Nephron progenitor cell (in vitro differentiated cells): ENCODE measurements at places on chromosomes 16 and 17.

GRCh38 chr17:34710226-34710625 lies 130.8 kb downstream of the TMEM132E start:
- H3K27ac ChIP-seq = no peak overlapping the region
- no peaks in the 10 kb centered on the region for H3K4me1 ChIP-seq
- H3K36me3 ChIP-seq = no peaks in the 10 kb centered on the region
- peaks cover 60% of the 10 kb centered on the region for H3K27me3 ChIP-seq
- no peak for DNase-seq

GRCh38 chr16:67968400-67969253 lies at the start of gene SLC12A4:
SLC12A4 (minus strand) TSS chr16:67968637; CDS start chr16:67968553, 84 bp downstream.
- peak within 1 kb of the TSS; percentile 83 for H3K27ac ChIP-seq
- no peaks in the 10 kb centered on the region for H3K36me3 ChIP-seq
- DNase-seq = peak; percentile 89
- H3K4me3 ChIP-seq = peak within 1 kb of the TSS; percentile 98
- H3K27me3 ChIP-seq = peaks cover 15% of the 10 kb centered on the region

GRCh38 chr16:80656711-80657150 lies 115.9 kb downstream of the DYNLRB2 start:
- no peak overlapping the region for H3K27ac ChIP-seq
- no peaks in the 10 kb centered on the region for H3K36me3 ChIP-seq
- no peaks in the 10 kb centered on the region for H3K4me1 ChIP-seq
- DNase-seq = no peak
- no peak overlapping the region for H3K4me3 ChIP-seq

DNA sequence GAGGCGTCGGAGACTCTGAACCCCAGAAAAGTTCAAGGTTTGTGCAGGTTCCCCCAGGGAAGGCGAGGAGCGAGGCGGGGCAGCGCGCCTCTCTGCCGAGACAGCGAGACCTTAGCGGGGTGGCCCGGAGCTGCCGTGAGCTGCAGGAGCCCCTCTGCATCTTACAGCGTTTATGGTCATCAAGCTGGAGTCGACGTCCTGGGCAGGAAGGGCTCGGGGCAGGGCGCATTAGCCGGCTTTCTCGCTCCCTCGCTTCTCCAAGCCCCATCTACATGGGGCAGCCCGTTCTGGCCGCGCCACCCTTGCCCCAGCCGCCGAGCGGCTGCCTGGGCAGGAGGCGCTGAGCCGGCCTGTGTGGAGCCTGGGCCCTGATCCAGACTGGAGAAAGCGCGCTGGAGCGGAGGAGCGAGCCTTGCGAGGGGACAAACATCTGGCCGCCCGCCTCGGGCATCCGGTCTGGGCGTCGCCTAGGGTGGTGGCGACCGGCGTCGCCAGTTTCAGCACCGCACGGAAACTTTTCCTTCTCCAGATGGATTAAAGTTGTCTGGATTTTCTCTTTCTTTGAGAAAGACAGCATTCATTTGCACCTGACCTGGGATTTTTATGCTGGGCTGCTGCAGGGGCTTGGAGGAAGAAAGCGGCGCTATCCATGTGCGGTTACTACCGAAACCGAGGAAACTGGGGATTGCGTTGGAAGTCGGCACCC lies 750 bp downstream of the TMEM132E start:
- H3K4me1 ChIP-seq = peaks cover 19% of the 10 kb centered on the region
- H3K27me3 ChIP-seq = peaks cover 100% of the 10 kb centered on the region
- peak; percentile 55 for DNase-seq

- H3K36me3 ChIP-seq = peaks cover 14% of the 10 kb centered on the region
- no peak for DNase-seq
- H3K27ac ChIP-seq = no peak overlapping the region
- H3K27me3 ChIP-seq = peaks cover 52% of the 10 kb centered on the region
- H3K4me3 ChIP-seq = peak overlapping the region; percentile 77
- peaks cover 46% of the 10 kb centered on the region for H3K4me1 ChIP-seq
Measured at GRCh38 chr16:4115949-4116318, 308 bp downstream of the ADCY9 start.

GRCh38 chr16:31428279-31428597 lies at the start of gene COX6A2:
COX6A2 (minus strand) TSS chr16:31428360; CDS start chr16:31428325, 35 bp downstream.
- no peak within 1 kb of the TSS for H3K4me3 ChIP-seq
- H3K27me3 ChIP-seq = peaks cover 43% of the 10 kb centered on the region
- no peak for DNase-seq
- peaks cover 2% of the 10 kb centered on the region for H3K4me1 ChIP-seq

DNA sequence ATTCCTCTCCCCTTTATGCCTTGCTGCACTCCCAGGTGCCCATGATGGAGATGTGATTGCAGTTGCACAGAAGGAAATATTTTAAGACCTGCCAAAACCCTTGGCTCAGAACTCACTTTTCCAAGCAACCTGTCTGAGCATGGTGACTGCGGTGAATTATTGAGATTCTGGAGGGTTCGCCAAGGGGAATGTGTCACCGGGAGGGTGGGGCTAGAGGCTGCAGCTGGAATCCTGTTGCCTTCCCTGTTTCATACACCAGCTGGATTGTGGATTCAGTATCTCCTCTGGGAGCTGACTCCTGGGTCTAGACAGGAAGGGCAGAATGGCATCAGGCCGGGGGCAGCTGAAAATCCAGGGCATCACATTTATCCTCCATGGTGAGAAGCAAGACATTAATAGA lies 527.2 kb downstream of the TMEM114 start:
- no peak overlapping the region for H3K4me3 ChIP-seq
- H3K36me3 ChIP-seq = no peaks in the 10 kb centered on the region
- H3K27me3 ChIP-seq = peaks cover 7% of the 10 kb centered on the region
- H3K27ac ChIP-seq = no peak overlapping the region

DNA sequence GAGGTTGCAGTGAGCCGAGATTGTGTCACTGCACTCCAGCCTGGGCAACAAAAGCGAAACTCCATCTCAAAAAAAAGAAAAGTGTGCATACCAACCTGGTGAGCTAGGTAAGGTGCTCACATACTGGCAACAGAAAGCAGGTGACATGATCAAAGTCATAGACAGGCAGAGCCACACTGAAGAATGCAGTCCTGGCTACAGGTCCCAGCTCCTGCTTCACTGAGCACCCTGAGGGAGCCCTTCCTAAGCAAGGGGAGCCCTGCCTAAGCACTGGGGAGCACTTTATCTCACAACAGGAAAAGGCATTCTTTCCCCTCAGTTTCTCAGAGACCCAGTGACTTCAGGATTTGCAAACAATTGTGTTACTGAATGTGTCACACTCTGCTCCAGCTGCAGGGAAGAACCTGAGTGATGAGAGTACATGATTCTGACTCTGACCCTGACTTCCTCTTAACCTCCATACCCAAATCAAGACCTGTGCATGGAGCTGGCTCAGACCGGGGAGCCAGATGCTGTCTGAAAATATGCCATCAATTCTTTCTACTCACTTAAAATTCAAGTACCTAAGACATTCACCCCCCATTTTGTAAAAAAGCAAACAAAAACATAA lies 40.5 kb downstream of the ANKRD11 start:
- H3K4me1 ChIP-seq = peaks cover 52% of the 10 kb centered on the region
- peak overlapping the region; percentile 75 for H3K27ac ChIP-seq
- no peak overlapping the region for H3K4me3 ChIP-seq
- peaks cover 13% of the 10 kb centered on the region for H3K36me3 ChIP-seq
- no peaks in the 10 kb centered on the region for H3K27me3 ChIP-seq

DNA sequence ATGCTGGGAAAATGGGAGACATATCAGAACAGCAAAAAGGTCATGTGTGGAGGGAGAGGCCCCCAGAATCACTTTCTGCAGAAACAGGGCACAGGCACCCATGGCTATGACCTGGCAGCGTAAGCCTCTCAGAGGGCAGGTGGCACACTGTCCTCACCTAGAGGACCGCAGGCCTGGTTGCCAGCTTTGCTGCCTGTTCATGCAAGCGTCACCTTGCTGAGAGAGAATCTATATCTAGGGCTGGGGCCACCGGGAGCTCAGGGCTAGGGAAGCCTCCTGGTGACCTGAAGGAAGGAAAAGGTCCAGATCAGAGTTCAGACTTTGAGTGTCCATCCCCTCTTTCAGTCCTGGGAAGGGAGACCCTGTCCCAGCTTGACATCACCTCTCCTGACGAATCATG lies 78.7 kb downstream of the GOSR1 start:
- no peak for DNase-seq
- H3K27ac ChIP-seq = no peak overlapping the region
- H3K4me1 ChIP-seq = peaks cover 12% of the 10 kb centered on the region
- H3K4me3 ChIP-seq = no peak overlapping the region

- H3K4me3 ChIP-seq = no peak overlapping the region
- no peak for DNase-seq
- peaks cover 33% of the 10 kb centered on the region for H3K4me1 ChIP-seq
- H3K36me3 ChIP-seq = no peaks in the 10 kb centered on the region
Measured at GRCh38 chr17:79870540-79870939, 31.3 kb upstream of the CBX4 start.

- DNase-seq = no peak
- H3K27ac ChIP-seq = no peak overlapping the region
- no peaks in the 10 kb centered on the region for H3K27me3 ChIP-seq
Measured at GRCh38 chr17:27303734-27304133, 9.8 kb downstream of the WSB1 start.

- H3K27me3 ChIP-seq = peaks cover 53% of the 10 kb centered on the region
- peaks cover 37% of the 10 kb centered on the region for H3K4me1 ChIP-seq
Measured at GRCh38 chr17:43853546-43853945, 6.6 kb downstream of the CD300LG start.

- no peak overlapping the region for H3K27ac ChIP-seq
- no peak for DNase-seq
- H3K27me3 ChIP-seq = no peaks in the 10 kb centered on the region
- no peaks in the 10 kb centered on the region for H3K36me3 ChIP-seq
- H3K4me1 ChIP-seq = peaks cover 9% of the 10 kb centered on the region
Measured at GRCh38 chr16:62272035-62272434, 235.8 kb upstream of the CDH8 start.

DNA sequence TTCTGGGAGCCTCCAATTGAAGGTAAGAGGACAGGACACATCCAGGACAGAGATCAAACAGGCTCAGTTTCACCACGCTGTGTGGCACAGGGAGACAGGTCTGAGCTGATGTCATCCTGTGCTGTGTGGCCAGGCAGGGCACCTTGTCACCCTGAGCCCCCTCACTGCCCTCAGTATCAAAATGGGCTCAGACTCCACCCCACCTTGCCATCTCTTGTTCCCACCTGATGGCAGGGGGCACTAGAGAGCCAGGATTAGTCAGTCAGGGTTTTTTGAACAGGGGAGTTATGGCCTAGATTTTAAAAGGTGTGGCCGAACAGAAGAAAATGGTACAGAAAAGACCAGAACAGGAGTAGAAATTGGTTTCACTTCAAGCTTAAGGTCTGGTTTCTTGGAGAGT lies 2.6 kb downstream of the KAT2A start:
- H3K4me3 ChIP-seq = peak overlapping the region; percentile 63
- H3K36me3 ChIP-seq = peaks cover 14% of the 10 kb centered on the region
- H3K27me3 ChIP-seq = no peaks in the 10 kb centered on the region
- DNase-seq = no peak
- peaks cover 47% of the 10 kb centered on the region for H3K4me1 ChIP-seq

DNA sequence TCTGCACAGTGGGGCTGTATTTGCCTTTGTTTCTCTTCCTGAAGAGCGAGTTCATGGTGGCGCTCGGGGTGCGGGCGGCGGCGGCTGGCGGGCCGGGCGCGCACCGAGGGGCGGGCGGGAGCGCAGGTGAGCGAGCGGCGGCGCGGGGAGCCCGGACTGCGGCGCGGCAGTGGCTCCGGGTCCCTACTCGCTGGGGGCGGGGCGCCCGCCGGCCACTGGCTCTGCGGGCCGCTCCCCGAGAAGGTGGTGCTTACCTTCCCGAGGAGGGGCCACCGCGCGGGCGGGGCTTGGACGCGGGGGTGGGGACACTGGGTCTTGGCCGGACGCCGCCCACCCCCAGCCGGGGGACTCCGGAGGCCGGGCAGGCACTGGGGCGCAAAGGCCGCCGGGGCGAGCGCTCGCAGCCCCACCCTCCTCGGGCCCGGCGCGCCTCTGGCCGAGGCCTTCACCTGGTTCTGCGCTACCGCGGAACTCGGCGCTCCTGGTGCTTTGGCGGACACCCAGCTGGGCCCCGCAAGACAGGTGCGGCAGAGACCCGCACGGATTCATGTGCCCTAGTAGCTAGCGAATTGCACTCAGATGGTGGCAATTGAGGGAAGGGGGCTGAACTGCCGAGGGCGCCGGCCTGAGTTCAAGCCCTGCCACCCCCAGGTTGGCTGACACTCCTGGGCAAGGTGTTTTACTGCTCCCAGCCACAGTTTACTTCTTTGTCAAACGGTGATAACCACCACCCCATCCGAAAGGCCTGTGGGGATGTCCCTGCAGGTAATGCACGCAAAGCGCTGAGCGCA lies at the start of gene PPL:
PPL (minus strand) TSS at position 158 of the 791 bp plus-strand sequence; CDS start at position 55, 103 bp downstream.
- DNase-seq = peak; percentile 93
- no peak within 1 kb of the TSS for H3K27ac ChIP-seq
- peaks cover 11% of the 10 kb centered on the region for H3K4me1 ChIP-seq
- peak within 1 kb of the TSS; percentile 82 for H3K4me3 ChIP-seq

GRCh38 chr17:18916816-18917500 lies 35.0 kb upstream of the SLC5A10 start:
- H3K4me1 ChIP-seq = peaks cover 10% of the 10 kb centered on the region
- H3K4me3 ChIP-seq = no peak overlapping the region
- no peak overlapping the region for H3K27ac ChIP-seq
- DNase-seq = no peak

DNA sequence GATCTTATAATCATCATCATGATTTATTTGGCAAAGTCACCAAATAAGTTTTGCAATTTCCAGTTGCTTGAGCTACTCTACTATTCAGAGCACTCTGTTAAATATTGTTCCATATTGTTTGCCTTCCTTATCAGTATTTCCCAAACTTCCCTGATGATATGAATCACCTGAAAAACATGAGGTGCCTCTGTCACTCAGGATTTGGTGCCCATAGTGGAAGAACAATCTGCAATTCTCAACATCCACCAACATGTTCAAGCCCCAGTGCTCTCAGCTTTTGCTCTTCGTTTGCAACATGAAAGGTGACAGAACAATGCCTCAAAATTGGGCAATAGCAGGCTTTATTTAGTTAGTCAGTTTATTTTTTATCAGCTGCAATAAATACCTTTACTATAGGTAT lies 28.6 kb upstream of the WSB1 start:
- no peak overlapping the region for H3K4me3 ChIP-seq
- H3K27me3 ChIP-seq = peaks cover 25% of the 10 kb centered on the region
- no peaks in the 10 kb centered on the region for H3K4me1 ChIP-seq
- no peak overlapping the region for H3K27ac ChIP-seq
- DNase-seq = no peak
- no peaks in the 10 kb centered on the region for H3K36me3 ChIP-seq

- H3K4me1 ChIP-seq = peaks cover 11% of the 10 kb centered on the region
- H3K27me3 ChIP-seq = no peaks in the 10 kb centered on the region
- DNase-seq = no peak
- H3K27ac ChIP-seq = no peak overlapping the region
- H3K36me3 ChIP-seq = peaks cover 20% of the 10 kb centered on the region
- no peak overlapping the region for H3K4me3 ChIP-seq
Measured at GRCh38 chr17:1007310-1008007, 10.5 kb downstream of the TIMM22 start.

- no peaks in the 10 kb centered on the region for H3K27me3 ChIP-seq
- peaks cover 34% of the 10 kb centered on the region for H3K36me3 ChIP-seq
- H3K4me3 ChIP-seq = no peak overlapping the region
Measured at GRCh38 chr17:55090079-55090492, 121.5 kb downstream of the STXBP4 start.

- peak; percentile 56 for DNase-seq
- H3K4me1 ChIP-seq = peaks cover 37% of the 10 kb centered on the region
- H3K27ac ChIP-seq = no peak overlapping the region
Measured at GRCh38 chr16:86100205-86101136, 201.5 kb downstream of the IRF8 start.
